ENCODE measurements at places on chromosomes 12 and 14.

DNA sequence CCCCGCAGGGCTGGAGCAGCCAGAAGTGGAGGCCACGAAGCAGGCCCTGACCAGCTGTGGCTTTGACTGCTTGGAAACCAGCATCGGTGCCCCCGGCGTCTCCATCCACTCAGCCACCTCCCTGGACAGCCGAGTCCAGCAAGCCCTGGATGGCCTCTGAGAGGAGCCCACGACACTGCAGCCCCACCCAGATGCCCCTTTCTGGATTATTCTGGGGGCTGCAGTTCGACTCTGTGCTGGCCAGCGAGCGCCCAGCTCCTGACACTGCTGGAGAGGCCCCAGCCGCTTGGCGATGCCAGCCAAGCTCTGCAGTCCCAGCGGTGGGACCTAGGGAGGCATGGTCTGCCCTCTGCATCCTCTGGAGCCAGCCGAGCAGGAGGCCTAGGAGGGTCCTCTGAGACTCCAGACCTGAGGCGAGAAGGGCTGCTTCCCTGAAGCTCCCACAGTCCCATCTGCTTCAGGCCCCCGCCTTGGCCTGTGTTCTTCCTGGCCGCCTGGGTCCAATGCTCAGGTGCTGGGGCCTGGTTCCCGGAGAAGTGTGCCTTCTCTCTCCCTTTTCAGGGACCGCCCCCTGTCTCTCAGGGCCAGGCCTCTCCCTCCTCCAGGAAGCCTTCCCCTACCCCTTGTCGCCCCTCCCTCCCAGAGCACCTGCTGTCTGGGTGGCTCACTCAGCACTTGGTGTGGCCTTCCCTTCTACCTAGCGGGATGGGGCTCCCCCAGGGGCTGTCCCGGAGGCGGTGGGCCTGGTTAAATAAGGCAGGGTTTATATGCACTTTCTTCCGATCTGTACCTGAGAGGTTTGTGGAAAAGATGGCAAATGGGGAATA is 23.0 kb downstream of the MVK start:
- no peak for DNase-seq

GRCh38 chr14:29150659-29151058 is 384.1 kb downstream of the FOXG1 start:
- DNase-seq = no peak

GRCh38 chr12:172732-173161 is 41.2 kb downstream of the SLC6A12 start:
- DNase-seq = no peak

DNA sequence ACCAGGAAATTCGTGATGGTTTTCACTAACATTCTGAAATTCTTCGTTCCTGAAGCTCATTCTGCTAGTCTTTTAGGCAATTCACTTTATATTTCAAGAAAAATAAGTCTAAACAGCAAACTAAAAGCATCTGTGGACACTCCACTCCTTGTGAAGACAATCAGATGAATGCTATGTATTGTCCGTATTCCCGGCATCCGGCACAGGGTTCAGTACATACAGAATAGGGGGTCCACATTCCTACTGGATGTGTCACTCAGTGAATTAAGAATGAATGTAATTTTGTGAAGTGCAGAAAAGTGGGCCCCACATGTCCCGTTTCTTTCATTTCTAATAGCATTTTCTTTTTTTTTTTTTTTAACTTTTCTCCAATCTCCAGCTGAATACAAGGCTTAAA is 241.3 kb downstream of the GRIN2B start:
- DNase-seq = no peak

DNA sequence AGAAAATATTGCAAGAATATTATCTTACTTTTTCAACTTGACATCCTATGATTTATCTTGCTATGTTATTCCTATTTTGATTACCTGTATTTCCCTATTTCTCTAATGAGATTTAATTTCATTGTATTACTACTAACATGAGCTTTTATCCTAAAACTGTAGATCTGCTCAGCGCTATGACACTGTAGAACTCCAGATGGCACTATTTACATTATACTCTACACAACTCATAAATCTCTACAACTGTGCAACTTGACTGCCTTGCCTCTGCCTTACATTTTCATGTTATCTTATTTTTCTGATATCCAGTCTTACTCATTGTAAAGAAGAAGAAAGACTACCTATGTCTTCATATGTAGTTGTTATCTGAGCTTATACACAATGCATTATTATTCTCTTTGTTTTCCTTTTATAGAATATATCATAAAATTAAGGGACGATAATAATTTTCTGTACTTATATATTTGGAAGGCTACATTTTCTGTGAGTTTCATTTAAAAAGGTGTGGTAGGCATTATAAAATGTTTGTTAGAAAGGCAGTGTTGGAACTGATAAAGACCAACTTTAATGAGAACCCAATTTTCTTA is 24.1 kb downstream of the NUP37 start:
- DNase-seq = no peak

GRCh38 chr14:71193663-71194062 is 286.4 kb downstream of the PCNX1 start:
- DNase-seq = no peak

GRCh38 chr14:23787436-23787835 is 151.3 kb downstream of the DHRS2 start:
- DNase-seq = no peak

DNA sequence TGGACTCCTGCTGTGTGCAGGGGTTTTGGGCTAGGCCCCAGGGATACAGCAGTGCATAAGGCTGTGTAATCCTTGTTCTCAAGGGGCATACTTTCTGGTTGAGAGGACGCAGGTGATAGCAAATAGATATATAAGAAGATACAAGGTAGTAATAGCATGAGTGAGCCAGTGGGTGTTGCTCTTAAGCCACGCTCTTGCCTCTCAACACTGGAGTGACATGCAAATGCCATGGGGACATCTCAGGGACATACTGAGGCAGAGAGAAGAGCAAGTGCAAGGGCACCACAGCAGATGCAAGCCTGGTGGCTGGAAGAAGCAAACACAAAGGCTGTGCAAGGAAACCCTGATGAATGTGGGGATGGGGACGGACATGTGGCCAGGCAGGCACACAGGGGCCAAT is 223.3 kb downstream of the CHST11 start:
- no peak for DNase-seq

DNA sequence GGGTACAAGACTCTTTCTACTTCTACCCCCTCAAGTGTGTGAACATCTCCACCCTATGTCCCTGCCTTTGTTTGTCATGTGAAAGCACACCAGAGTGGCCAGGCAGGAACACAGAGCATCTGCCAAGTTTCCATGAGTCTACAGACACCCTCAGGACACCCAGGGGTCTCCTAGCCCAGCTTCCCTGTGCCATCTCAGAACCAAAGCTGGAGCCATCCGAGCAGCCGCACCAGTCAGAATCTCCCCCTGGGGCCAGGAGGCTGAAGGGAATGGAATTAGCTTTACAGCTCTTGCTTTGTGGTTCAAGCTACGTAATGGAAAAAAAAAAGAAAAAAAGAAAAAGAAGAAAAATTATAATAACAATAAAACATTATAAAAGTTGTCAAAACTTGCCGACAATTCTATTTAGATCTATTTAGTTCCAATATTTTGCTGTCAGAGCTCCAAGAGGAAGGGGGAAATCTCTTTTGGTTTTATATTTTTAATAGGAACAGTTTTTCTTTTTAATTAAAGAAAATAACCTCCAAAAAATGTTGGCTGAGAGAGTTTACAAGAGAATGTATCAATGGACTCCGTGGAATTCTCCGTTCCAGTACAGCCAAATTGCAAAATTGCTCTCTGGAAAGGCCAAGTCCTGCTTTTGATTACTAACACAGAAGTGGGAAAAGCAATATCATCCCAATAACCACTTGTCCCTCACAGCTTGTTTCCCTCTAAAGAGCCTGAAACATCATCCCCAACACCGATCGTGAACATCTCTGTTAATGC is 37.1 kb downstream of the TBX5 start:
- no peak for DNase-seq

DNA sequence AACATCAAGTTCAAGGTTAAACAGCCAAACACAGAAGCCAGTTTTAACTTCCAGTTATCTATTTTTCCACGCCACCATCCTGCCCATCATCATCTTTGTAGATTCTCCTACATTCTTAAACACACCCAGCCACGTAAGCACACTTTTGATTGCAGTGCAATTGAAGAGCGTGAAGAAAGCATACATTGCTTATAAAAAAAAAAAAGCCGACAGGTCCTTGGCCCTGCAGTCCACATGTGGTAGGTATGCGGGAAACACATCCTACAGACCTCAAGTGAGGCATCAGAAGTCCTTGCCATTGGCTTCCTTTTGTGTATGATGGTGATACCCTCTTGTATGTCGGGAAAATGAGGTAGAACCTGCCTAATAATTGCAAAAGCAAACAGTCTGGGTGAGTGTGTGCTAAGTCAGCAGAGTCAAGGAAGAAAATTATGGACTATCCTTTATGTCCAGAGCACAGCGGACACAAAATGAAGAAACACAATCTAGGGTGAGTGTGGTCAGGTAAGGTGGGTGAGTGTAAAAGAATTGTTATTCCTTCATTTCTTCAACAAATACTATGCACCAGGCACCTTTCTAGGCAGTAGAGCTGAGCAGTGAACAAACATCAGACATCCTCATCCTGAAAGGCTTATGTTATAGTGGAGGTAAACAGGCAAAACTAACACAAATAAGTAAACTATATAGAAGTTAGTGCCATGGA is 51.5 kb downstream of the EID3 start:
- DNase-seq = no peak

DNA sequence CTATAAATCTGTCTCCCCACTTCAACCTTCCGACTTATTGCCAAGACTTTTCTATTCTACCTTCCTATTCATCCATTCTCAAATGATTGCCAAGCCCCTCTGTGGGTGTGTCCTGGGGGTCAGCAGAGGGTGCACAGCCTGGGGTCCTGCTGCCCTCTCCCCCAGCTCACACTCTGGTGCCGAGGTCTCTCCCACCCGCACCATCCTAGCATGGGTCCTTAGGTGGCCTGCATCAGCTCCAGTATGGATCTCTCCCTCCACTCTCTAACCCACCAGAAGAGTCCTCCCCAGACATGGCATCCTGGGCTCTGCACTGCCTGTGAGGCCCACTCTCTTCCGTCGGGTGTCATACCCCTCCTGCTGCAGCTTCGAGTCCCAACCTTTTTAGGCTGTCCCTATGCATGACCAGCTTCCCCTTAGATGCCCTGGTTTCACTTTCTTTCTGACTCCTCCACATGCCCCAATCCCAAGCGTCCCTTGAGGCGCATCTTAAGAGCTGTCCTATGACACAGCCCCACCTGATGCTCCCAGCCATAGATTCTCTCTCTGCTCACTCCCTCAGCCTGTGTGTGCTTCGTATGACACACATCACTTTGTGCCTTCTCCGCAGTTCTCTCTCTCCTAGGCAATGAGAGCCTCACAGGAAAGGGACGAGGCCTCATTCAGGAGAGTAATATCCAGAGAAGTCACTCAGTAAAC is 43.9 kb downstream of the GIT2 start:
- no peak for DNase-seq

DNA sequence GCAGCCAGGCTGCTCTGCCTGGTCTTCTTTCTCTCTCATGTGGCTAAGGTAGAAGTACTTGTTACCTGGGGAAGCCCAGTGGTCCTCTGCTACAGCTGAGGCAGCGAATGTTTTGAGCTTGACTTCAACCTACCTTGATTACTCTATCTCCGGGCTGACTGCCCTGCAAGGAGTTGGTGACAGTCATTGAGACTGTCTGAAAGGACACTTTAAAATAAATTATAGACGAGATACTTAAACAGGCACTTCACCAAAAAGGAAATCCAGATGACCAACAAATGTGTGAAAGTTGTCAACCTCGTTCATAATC is 474 bp upstream of the CIT start:
- DNase-seq = no peak

- no peak for DNase-seq
Observed at GRCh38 chr12:53722450-53723041, 4.7 kb downstream of the CALCOCO1 start.

GRCh38 chr14:39374851-39375250 is 57.4 kb downstream of the FBXO33 start:
- DNase-seq = no peak

GRCh38 chr12:70122804-70123203 is 120.4 kb upstream of the CNOT2 start:
- no peak for DNase-seq

- DNase-seq = no peak
Observed at GRCh38 chr14:63543826-63544406, 739 bp upstream of the PPP2R5E start.

- no peak for DNase-seq
Observed at GRCh38 chr12:4745249-4745648, 25.0 kb downstream of the GALNT8 start.

DNA sequence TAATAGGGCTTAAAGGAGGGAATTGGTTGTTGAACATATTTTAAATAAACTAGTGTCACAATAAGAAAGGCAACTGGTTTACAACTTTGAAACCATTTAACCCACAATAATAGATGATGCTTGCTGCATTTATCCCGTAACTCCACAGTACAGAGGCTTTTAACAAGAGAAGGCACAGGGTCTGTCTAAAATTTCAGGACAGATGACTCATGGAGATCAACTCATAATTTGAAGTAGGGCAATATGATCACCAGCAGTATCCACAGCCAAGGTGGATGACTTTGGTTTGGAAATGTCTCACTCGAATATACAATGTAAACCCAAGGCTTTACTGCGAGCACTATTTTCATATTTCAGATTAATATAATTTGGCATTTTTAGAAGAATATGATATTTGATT is 340.2 kb downstream of the LRIG3 start:
- no peak for DNase-seq

- no peak for DNase-seq
Observed at GRCh38 chr14:103404032-103404918, 19.1 kb downstream of the MARK3 start.

DNA sequence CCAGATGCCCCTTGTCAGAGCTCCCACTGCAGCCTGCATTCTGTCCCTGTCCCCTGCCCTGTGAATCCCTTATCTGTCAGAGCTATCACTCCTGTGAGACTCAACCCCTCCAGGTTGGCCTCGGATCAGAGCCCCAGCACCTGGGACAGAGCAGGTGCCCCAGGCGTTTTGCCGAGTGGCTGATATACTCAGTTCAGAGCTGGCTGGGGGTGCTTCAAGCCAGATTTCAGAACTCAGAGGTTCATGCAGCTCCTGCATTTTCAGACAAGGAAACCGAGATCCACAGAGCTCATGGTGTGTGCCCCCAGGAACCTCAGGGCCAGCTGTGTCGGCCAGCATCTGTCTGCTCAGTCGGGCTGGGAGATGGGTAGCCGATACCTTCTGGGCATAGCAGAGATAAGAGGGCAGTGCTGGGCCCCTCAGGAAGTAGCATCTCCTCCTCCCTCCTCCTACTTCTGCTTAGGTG is 228.0 kb upstream of the RTL1 start:
- DNase-seq = peak; percentile 29

Data from coronary artery (tissue), 2 donors.